ENCODE measurements at places on chromosomes 11 and 22.

GRCh38 chr11:111878385-111878848 lies 548 bp downstream of the FDXACB1 start:
- peak; percentile 10 for DNase-seq

DNA sequence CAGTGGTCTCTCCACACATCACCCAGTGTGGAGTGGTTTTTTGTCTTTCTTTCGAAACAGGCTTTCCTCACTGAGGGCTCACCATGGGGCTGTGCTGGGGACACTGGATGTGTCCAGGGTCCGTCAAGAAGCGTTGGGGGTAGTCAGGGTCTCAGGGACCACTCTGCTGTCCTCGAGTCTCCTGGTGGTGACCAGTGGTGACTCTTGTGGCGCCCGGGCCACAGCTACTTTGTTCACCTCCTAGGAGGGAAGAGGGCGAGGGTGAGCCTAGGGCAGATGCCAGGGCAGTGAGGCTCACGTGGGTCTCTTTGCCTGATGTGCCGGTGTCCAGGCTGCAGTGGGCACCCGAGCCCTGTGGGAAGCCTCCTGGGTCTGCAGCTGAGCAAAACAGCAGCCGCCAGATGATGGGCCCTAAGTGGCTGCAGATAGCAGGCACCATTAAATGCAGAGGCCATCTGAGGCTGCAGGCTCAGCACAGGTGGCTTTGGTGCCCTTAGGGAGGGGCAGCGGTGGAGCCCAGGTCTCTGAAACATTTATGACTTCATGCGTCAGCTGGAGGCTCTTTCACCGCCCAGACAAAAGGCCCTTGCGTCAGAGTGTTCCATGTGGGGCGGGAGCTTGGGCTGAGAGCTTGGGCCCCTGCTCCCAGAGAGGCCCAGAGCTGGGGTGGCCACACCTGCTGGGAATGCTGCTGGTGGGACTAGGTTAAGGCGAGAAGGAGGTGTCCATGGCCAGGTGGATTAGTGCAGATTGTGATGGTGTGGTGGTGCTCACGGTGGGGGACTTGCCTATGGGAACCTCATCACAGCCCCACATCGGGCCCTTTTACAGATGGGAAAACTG lies 29.5 kb downstream of the KCNQ1 start:
- DNase-seq: no peak

DNA sequence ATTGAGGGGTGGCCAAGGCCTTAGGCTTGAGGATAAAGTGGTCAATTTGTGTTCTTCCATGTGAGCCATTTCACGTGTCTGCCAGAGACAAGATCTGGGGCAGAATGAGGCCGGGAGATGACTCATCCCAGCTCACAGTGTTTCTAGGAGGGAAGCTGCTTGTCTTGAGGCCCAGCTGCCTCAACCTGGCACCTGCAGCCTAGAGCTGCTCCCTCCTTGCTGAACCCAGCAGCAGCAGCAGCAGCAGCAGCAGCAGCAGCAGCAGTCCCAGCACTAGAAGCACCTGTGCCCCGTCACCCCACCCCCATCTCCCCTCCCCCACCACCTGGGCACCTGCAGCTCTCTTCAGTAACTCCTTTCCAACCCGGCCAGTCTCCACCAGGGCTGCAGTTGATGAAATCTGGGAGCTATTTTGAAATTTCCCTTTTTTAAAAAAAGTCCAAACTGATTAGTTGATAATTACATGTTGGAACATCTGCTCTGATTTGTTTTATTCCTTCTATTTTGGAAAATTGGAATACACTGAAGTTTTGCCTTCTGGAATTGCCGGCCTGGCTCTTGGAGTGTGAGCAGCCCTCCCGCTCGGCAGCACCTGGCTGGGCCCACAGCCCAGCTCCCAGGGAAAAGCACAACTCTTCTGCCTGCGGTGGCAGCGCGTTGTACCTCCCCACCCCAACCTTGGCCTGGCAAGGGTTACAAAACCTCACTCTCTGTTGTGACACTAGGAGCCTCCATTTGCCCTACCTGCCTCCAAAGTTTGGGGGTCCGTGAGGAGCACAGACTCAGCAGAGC lies 143.5 kb downstream of the NXPE2 start:
- DNase-seq: peak; percentile 54

GRCh38 chr11:15379483-15379882 lies 264.8 kb downstream of the INSC start:
- no peak for DNase-seq

DNA sequence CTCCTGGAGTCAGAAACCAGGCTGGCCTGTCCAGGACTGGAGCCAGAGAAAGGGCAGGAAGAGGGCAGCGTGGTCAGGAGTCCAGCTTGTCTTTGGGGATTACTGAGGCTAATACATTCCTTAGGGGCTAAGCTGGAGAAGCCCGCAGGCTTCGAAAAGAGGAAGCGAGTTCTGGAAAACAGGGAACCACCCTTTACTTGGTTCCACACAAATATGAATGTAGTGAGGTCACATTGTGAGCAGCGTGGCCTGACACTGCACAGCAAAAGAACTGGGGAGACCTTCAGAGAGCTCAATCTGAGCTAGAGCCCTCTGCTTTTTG lies 132.3 kb downstream of the CEP164 start:
- no peak for DNase-seq

DNA sequence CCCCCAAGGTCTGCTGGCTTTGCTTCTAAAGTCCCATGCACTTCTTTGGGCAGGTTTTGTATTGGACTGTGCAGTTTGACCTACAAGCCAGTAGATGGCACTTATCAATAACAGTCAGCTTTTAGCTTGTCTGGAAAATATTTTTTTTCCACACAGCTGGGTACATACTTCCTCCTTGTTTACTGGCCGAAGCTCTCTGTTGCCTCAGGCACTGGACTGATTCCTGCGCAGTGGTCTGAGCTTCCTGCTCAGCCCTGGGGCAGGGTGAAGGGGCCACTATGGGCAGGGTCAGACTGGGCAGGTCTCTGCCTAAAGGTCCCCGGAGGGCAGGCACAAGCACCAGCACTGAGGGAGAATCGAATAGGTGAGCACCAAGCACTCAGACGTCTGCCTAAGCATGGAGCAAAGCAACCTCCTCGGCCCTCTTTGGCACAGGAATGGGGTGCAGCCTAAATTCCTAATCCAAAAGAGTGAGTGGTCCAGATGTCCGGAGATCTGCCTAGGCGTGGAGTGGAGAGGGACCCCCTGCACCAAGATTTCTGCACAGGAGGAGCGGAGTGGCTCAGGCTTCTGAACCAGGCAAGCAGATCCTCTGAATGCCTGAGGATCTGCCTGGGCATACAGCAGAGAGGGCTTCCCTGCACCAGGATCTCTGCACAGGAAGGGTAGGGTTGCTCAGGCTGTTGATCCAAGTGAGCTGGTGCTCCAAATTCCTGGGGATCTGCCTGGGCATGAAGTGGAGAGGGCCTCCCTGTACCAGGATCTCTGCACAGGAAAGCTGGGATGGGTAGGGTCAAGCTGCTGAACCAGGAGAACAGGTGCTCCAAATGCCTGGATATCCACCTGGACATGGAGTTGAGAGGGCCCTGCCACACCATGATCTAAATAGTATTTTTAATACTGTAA lies 105.9 kb upstream of the C11orf58 start:
- peak; percentile 34 for DNase-seq

DNA sequence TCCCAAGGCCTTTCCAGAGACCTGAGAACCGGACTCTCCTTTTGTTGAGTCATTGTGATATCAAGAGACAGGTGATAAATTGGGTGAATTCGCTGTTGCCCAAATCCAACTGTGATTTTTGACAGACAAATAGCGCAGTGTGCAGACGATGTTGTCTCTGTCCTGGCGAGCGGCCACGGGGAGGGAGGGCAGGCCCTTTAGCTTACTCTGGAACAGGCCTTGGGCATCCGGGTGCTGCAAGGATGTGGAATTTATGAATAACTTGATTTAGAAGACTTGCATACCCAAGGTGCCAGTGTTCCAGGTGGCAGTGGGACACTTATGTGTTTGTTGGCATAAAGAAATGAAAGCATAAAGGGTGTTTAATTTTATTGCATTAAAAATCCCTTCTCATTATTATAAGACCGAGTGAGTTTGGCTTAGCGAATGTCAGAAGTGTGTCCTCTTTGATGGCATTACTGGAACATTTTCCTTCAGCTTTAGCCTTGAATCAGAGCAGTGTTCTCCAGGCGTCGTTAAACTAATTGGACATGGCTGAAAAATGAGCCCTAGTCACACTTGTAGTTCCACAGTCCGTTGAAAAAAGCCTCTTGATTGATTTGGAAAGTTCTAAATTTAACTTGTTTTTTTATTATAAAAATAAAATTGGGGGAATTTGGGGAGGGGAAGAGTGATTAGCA lies 9.4 kb downstream of the LDLRAD3 start:
- DNase-seq: no peak

All from MM.1S (cell line).